Activated gamma-delta T cell treated with Interleukin-2 at 50 U/mL for 16 hours (primary cell): ENCODE measurements at places on chromosomes 1 and 21.

DNA sequence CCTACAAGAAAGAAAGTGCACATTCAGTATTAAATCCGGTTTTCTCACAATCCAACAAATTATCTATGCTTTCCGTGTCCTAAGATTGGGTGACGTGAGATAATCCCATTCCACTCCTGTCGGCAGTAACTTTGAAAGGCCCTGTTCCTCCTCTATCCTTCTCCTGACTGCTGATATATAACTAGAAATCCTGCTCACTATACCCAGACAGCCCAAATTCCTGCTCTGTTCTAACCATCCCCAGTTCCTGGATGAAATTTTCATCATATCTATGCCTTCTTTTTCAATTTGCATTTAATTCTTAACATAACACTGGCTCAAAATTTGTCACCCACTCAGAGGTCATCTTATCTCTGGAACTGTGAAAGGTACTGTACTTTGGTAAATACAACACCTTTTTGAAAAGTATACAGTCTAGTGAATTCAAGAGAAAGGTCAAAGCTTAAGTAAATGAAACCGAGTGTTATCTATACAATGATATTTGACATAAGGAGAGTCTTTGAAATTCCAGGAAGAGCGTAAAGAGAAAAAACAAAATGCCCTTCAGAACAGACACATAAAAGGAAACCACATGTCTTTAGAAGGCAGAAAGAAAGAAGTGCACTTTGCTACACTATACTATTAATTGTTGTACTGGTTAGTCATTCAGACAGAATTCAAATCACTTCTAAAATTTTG, 200.5 kb upstream of the NEGR1 start:
- no peak for DNase-seq

DNA sequence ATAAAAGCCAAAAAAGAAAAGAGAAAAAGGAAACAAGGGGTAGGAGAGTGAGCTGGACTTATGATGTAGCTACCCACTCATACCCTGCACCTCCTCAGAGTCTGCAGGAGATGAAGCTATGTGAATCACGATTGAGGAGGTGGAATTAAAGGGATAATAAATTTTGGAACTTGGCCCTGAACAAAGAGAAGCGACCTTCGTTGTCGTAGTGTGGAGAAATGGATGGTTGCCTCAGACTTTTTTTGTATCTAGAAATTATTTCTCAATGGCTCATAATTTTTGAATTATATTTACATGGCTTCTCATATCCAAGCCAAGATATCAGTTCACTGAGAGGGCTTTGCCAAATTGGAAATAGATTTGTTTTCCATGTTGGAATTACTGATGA, 37.8 kb upstream of the SIPA1L2 start:
- no peak for DNase-seq

DNA sequence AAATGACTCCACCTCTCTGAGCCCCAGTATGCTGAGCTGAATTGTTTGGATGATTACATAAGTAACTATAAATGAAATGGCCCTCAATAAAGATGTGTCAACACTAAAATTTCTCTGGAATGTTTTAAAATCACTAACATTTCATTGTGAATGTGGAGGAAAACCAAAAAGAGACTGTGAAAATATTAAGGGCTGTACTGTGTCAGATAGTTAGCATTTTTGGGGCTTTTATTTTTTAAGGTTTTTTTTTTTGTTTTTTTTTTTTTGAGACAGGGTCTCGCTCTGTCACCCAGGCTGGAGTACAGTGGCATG, 6.3 kb downstream of the MYOC start:
- DNase-seq, result no peak

GRCh38 chr1:185644531-185644930, 89.7 kb upstream of the HMCN1 start:
- peak; percentile 6 for DNase-seq

- no peak for DNase-seq
These were observed 16.2 kb downstream of the LPGAT1 start for GRCh38 chr1:211814313-211814712.

GRCh38 chr21:45439161-45439872, 34.4 kb downstream of the COL18A1 start:
- DNase-seq, result peak; percentile 86

- no peak for DNase-seq
These were observed 312.1 kb upstream of the VAMP3 start for GRCh38 chr1:7458946-7459345.

DNA sequence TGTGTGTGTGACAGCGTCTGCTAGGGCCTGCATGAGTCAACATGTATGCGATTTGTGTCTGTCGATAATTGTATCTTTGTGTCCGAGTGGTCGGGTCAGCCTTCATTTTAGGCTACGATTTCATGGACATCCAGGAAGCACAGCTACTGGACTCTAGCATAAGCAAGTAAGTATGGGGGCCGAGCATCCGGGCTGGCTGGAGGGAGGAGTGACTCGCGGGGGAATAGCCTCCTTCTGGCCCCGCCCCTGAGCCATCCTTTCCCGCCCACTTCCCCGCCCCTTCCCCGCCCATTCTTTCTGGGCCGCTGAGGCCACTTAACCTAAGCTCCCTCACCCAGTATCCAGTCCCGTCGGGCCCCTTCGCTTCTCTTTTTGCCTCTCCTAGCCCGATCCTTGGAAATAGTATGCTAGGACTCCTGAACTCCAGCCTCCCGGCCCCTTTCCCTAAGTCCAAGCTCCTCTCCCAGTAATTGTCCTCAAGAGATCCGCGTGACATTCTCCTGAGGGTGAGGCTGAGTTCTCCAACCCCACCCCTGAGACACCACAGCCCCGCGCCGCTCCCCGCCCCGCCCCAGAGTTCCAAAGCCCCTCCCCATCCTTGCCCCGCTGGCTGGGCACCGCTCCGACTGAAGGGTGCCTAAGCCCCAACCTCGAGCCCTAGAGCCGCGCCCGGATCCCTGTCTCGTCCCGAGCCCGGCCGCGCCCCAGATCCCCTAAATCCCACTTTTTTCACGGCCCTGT, 1.2 kb downstream of the MAP3K6 start:
- peak; percentile 72 for DNase-seq

GRCh38 chr1:166197597-166197996, 30.8 kb upstream of the FAM78B start:
- DNase-seq, result no peak

GRCh38 chr1:30774550-30775432, 17.2 kb upstream of the LAPTM5 start:
- DNase-seq, result no peak

GRCh38 chr1:112614460-112615065, 4.4 kb downstream of the ST7L start:
- no peak for DNase-seq

DNA sequence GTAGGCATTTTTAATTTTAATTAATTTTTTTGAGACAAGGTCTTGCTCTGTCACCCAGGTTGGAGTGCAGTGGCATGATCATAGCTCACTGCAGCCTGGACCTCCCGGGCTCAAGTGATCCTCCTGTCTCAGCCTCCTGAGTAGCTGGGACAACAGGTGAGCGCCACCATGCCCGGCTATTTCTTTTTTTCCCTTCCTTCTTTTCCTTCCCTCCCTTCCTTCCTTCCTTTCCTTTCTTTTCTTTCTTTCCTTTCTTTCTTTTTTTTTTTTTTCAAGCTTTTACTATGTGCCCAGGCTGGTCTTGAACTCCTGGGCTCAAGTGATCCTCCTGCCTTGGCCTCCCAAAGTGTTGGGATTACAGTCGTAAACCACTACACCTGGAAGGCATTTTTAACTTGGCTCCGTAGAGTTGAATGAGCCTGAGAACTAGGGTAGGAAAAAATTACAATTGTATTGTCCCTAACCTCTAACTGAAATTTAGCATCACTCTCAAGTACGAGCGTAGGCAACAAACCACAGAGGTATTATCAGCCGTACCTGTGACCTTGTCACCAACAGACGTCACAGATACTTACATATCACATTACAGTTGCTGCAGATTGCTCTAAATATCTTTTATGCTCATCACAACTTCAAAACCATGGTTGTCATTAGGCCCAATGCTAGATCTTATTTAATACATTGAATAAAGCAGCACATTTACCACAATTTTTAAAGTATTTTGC, 8.0 kb downstream of the RUNX3 start:
- DNase-seq, result no peak

DNA sequence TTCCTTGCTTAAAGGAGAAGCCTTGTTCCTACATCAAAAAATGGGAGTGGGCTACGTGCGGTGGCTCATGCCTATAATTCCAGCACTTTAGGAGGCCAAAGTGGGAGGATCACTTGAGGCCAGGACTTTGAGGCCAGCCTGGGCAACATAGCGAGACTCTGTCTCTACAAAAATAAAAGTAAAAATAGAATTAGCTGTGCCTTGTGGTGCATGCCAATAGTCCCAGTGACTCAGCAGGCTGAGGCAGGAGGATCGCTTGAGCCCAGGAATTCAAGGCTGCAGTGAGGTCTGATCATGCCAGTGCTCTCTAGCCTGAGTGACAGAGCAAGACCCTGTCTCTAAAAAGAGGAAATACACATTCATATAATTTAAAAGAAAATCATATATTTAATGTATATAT, 127.1 kb downstream of the C1orf21 start:
- DNase-seq, result no peak

GRCh38 chr1:55209247-55209646, 5.9 kb downstream of the USP24 start:
- no peak for DNase-seq

DNA sequence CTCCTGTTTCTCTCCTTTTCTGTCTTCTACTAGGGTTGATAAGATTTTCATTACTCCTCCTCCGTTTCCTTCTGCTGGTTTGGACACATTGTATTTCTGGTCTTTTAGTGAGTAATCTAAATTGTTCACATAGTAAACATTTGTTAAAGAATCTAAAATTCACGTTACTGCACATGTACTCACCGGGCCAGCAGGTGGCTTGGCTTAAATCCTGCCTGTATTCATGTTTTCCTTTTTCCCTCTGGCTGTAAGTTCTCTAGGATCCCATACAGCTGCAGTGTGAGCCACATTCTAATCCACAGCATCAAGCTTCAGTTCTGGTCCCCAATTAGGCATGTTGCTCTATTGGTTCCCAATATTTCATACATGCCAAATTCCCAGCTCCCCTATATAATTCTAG, 958.3 kb downstream of the ADGRL2 start:
- DNase-seq, result no peak

DNA sequence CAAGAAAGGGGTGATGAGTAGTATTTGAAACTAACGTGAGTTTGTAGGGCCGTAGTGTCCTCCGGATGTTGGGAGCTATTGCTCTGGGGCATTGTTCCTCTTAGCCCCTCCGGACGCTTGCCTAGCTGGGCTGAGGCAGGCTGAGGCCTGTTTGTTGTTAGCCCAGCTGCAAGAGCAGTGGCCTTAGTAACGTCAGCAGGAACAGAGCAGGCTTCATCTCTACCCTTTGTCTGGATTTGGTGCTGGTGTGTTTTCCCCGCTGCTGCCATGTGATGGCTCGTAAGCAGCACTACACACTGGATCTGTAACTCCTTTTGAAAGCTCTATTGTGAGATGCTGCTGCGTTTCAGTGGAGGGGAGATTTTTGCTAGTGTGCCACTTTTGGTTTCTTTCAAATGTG, 57.6 kb downstream of the DNM3 start:
- no peak for DNase-seq

GRCh38 chr1:212700223-212700891, 717 bp upstream of the BATF3 start:
- peak; percentile 26 for DNase-seq

DNA sequence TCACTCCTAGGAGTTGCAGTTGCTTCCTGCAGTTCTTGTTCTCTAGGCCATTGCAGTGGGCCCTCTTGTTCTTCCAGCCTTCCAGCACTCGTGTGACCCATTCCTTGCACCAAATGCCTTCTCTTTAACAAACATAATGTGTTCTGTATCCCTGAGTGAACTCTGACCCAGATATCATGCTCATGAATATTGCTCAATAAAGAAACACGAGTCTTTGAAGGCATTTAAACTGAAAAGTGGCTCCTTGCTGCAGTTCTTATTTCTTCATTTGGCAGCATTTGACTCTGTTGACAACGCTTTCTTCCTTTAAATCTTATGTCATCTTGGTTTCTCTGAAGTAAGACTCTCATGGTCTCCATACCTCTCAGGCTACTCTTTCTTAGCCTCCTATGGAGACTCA, 100.7 kb upstream of the PDE4B start:
- DNase-seq, result no peak

- DNase-seq, result no peak
These were observed 11.0 kb upstream of the PAQR6 start for GRCh38 chr1:156258859-156259258.

GRCh38 chr1:92961896-92962752, 862 bp upstream of the DIPK1A start:
- DNase-seq, result peak; percentile 66

DNA sequence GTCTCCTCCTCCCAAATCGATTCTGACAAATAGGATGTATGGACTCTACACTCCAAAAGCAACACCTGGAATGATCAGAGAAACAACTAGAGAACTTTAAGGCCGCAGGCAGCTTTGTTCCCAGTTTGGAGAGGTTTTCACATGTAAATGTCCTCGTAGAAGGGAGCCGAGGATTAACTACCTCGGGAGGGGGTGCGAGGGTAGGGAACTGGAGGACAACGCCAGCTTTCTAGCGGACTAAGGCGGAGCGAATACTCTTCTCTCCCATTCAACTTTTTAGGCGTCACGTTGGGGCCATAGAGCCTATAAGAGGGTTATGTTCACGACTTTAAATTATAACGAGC, 1.2 kb downstream of the SCAF4 start:
- DNase-seq, result no peak

- DNase-seq, result peak; percentile 18
These were observed 16.5 kb upstream of the PARP1 start for GRCh38 chr1:226424221-226425003.

DNA sequence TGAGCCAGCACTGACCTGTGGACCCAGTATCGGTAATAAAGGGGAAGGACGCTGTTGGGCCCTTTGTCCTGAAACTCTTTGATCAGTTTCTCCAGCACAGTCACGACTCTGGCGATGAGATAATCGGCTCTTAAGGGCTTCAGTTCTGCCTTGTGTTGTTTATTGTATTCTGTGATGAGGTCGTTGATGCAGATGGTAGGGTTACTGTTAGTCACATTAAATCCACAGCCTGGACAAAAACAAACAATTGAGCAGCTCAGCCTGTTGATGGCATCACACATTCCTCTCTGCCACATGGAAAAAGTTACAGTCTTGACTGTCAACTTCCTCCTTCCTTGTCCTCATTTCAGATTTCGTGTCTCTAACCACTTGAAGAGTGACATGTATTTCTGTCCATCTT, 57.6 kb downstream of the SIM2 start:
- no peak for DNase-seq

- no peak for DNase-seq
These were observed 388.0 kb downstream of the PLPP3 start for GRCh38 chr1:56191369-56191768.

GRCh38 chr1:202249436-202249835, 55.8 kb downstream of the LGR6 start:
- no peak for DNase-seq

GRCh38 chr1:73637264-73637663, 560.7 kb downstream of the LRRIQ3 start:
- DNase-seq, result no peak

DNA sequence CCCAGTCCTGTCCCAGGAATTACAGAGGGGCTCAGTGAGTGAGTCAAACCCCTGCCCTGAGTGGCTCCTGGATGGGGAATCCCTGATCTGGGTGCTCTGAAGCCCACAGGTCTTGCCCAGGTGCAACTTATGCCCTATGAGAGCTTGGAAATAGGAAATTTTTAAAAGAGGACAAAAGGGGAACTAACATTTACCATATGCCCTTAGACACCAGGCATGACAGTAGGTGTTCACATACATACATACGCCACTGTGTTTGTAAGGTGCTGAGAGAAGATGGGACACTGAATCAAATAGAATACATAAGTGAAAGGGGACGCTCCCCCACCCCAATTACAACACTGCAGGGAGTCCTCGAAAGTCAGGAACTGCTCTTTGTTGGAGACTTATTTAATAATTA, 1.4 kb downstream of the CFAP45 start:
- DNase-seq, result no peak
